Right renal cortex interstitium (tissue), 3 donors: ENCODE measurements at places on chromosomes 1 and 21. TPM values are rescaled to one million over a fixed set of nuclear protein-coding genes. Genes with fewer than 3 reads are reported as not detected.

- no peak for DNase-seq
These were observed 23.8 kb downstream of the C21orf91 start for GRCh38 chr21:17795146-17796036.

DNA sequence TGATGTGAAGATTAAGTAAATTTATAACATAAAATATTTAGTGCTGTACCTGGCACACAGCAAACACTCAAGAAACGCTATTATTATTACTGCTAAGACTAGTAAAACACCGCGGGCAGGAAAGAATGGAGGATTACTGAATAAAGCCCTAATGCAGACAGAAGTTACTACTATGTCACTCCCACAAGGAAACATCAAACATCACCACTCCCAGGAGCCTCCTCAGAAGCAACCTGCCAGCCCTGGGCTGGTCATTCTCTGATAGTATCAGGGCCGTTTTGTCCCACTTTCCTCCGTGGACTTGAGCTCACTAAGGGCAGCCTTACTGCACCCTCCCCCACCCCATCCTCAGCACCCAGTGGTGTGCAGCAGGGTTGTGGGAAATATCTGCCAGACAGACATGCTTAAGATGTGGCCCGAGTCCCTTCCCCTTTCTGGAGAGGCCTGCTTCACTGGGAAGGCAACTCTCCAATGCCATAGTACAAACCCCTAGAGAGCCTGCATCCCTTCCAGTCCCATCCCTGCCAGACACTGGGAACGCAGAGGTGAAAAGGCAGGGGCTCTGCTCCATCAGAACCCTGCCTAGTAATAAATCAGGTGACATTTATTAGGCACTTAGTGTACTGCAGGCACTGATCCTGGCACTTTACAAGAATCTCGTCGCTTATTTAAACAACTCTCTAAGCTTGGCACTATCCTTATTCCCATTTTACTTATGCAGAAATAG is 41.7 kb upstream of the ECE1 start:
- DNase-seq = no peak

GRCh38 chr1:42198251-42198650 is 33.7 kb upstream of the GUCA2A start:
- no peak for DNase-seq

CCDC17 gene
- polyA plus RNA-seq = 0.97 TPM

GRCh38 chr21:36199021-36199420 is 42.4 kb downstream of the DOP1B start:
- no peak for DNase-seq

GRCh38 chr1:63524201-63524600 is 876 bp downstream of the EFCAB7 start:
- peak; percentile 2 for DNase-seq

GBP7 gene
- polyA plus RNA-seq = 0.18 TPM

CRYAA gene
- polyA plus RNA-seq = 0.14 TPM

DNA sequence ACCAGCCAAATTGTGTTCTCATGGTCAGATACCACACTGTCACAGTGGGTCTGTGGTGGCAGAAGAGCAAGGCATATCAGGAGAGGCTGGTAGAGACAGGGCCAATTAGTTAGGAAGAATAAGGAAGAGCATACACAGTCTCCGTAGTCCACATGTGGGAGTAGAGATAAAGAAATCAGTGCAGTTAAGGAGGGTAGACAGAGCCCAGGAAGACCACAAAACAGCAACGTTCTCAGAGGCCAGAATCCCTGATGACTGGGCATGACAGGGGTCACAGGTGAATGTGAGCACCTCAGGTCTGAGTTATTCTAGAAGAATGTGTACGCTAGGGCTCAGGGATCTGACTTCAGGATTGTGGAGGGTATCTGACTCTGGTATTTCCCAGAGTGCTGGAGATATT is 31.7 kb downstream of the CD48 start:
- DNase-seq = no peak

GRCh38 chr1:22773981-22774832 is 63.6 kb downstream of the EPHB2 start:
- no peak for DNase-seq

- no peak for DNase-seq
These were observed 140.5 kb downstream of the SPATA46 start for GRCh38 chr1:162236201-162236600.

GRCh38 chr1:58249737-58250586 is 296.6 kb downstream of the OMA1 start:
- DNase-seq = no peak

TRIM67 gene
- polyA plus RNA-seq = 0.11 TPM

HJV gene
- 0.16 TPM for polyA plus RNA-seq

- DNase-seq = peak; percentile 72
These were observed at the start of gene KLHDC9 for GRCh38 chr1:161098210-161099068. Gene KLHDC9, plus strand, starts transcription at chr1:161098361. Its CDS starts 175 bp downstream, at chr1:161098536.

DNA sequence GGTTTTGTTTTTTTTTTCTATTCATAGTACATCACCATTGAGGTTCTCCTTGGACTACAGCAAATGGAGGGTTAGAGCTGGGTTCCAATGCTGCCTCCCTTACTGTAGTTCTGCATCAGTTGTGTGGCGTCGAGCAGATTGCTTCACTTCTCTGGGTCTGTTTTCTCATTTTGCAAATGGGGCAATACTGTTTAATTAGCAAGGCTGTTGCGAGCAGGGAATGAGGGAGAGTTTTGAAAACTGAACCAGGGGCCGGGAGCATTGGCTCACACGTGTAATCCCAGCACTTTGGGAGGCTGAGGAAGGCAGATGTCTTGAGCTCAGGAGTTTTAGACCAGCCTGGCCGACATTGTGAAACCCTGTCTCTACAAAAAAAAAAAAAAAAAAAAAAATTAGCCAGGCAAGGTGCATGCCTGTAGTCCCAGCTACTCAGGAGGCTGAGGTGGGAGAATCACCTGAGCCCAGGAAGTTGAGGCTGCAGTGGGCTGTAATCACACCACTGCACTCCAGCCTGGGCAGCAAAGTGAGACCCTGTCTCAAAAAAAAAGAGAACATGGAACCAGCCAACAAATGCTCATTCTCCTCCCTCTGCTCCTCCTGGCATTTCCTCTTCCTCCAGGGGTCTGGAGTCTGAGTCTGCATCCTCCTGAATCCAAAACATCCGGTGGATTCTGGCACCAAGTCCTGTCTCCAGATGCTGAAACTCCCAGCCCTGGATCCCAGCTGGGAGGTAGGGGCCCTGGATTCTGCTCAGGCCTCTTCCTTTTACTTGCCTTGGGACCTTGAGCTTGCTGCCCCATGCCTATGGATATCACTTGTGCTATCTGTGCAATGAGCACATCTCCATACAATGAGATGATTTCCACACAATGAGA is 3.7 kb upstream of the PLOD1 start:
- no peak for DNase-seq
